Heart left ventricle (tissue), 16 donors: ENCODE measurements at places on chromosomes 1 and 21.

- DNase-seq: no peak
Observed at GRCh38 chr1:15207031-15207828, 39.8 kb upstream of the FHAD1 start.

GRCh38 chr1:204891860-204892259 is 21.2 kb downstream of the NFASC start:
- no peak for DNase-seq

DNA sequence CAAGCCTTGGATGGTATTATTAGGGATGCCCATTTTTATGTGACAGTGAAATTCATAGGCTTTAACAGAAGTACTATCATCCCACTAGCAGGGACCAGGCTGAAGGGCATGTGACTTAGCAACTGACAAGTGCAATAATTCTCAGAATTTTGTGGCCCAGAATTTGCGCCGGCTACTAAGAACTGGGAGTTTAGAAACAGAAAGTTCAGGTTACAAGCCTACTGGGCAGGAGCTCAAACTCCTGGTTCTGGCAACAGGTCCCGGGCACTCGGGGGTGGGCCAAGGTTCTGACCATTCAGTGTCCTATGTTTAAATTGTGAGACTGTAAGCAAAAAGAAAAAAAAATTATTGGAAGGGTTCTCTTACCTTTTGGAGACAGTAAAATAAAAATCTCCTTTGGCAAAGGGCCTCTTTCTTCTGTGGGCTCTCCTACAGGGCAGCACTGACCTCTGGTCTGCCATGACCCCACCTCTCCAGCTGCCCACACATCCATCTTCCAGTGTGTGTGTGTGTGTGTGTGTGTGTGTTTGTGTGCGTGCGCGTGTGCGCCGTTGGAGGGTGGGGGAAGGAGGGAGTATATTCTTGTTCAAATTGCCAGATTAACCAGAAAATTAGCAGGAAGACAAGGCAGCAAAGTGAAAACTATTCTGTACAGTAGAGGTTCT is 26.1 kb downstream of the IRF2BP2 start:
- DNase-seq: no peak

DNA sequence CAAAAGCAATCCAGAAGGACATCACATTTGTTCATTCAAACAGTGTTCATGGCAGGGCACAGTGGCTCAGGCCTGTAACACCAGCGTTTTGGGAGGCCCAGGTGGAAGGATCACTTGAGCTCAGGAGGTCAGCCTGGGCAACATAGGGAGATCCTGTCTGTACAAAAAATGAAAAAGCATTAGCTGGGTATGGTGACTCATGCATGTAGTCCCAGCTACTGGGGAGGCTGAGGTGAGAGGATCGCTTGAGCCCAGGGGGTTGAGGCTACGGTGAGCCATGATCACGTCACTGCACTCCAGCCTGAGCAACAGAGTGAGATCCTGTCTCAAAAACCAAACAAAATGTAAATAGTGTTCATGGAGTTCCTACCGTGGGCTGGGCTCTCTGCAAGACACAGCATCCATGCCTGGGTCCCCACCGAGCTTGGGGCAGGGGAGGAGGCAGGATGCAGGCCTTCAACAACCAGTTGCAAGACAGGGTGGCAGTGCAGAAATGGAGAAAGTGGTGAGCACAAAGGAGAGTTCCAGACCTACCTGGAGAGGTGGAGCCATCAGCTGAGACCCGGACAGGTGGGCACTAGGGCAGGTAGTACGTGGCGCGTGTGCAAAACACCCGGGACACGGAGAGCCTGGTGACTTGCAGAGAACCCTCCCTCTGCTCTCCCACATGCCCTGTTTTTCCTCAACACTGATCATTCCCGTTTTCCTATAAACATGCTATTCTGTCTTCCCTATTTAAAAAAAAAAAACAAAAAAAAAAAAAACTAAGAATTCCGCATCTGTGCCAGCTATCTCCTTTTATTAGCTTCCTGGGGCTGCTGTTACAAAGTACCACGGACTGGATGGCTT is 138.9 kb downstream of the TOMM20 start:
- DNase-seq: no peak

GRCh38 chr1:65688848-65689247 is 103.8 kb upstream of the PDE4B start:
- DNase-seq: no peak

- no peak for DNase-seq
Observed at GRCh38 chr1:221834698-221835513, 93.0 kb upstream of the DUSP10 start.

DNA sequence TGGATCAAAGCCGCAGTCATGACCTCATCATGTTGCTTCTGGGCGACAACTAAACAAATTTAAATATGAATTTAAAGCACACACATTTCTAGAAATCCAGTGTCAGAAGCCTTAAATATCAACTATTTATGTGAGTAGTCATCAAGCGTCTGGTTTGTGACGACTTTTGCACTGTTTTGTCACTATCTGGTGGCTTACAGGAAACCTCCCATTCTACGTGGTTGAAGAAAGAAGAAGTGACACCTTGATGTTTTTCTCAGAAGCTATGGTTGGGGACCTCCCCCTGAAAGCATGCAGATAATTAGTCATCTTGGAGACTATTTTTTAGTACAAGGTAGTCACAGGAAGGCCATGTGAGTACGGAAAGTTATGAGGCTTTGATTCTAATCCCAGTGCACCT is 58.5 kb downstream of the TENT5C start:
- no peak for DNase-seq

DNA sequence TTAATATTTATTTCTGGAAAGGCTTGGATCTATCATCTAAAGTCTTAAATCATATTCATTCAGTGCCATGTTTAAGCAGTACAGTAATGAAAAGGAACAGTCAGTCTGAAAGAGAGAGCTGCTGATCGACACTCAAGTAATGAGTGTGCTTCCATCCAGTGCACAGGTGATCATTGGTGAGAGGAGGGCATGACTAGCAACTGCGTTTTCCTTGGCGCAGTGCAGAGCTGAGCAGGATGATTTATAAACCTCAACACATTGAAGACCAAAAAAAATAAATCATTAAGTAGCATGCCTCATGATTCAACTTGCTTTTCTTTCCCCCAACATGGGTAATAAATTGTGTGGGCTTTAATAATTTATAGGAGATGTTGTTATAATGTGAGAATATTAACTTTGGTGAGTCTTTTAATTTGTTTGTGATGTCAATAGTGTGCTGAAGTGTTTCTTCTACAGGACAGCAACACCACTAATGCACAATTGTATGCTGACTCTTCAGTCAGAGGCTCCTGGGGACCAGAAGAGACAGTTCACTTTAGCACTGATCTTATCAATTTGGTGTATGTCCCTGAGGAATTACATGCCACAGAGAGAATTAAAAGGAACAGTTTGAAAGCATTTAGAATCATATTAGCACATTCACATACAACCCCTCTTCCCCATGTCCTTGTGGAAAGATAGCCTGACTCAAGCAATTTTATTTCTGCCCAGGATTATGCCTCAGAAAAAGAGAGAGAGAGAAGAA is 199.7 kb upstream of the ADGRL2 start:
- no peak for DNase-seq

DNA sequence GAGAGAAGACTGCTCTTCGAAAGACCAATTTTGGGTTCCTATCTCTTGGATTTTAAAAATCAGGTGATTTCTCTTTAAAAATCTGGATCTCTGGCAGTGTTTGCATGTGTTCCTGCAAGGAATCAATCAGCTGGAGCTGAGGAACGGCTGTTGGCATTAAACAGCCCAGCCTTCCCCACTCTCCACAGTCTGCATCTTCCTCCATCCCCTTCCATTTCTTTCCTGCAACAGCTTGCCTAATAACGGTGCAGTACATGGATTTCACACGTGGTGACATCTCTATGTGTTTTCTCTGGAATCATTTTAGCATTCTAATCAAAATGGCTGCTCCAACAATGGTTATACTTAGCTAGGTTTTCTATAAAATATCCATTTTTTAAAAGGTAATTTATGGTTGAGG is 20.0 kb downstream of the RIPPLY3 start:
- no peak for DNase-seq

DNA sequence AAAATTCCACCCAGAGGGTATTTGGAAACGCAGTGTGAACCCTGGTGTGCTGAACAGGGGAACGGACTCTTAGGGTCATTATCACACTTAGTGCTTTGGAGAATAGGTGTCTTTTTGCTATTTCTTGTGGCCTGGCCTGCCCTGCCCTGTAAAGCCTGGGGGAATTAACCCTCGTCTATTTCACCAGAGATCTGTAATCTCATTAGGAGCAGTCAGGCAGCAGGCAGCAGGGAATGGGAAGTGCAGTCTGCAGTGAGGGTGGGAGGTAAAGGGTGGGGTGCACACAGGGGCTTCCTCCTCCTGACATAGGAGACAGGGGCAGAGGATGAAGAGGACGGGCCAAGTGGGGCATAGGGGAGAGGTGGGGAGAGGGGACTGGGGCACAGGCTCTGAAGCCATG is 1.1 kb upstream of the SLC1A7 start:
- no peak for DNase-seq

DNA sequence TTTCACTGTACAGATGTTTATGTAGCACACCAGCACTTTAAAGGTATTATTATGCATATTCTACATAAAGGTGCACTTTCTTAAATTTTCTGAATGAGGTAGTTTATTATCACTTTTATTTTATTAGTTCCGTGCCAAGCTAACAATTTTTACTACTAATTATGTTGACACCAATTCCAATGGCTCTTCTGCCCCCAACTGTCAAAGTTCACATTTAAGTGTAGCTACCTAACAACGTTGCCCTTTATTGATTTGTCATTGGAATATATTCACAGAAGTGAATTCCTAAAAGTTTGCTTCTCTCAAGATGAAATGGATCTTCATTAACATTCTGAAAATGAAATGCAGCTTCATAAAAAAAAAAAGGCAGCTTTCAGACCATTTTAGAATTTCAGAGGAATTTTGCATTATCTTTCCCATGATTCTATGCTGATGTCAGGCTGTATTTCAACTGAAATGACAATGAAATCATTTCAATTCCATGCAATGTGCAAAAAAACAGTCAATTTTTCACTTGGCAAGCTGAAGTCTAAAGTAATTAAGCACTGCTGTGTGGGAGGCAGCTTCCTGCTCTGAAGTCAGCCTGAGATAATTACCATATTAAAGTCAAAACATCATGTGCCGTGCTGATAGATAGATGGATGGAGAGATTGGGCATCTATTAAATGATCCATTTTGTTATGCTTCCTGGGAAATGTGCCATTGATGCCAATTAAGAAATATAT is 229.2 kb downstream of the TTLL7 start:
- no peak for DNase-seq

DNA sequence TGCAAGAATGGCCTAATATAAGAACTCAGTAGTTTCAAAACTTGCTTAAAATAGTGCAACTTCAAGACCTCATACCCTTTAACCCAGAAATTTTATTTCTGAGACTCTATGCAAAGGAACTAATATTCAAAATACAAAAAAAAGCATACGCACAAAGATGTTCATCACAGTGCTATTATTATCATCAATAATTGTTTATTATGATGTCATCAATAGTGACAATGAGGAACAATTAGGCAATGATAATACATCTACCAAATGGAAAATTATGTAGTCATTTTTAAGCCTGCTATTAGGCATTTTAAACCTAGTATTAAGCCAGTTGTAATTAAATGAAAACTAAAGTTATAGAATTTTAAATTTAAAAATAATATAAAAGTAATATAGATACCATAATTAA is 3.3 kb downstream of the TTLL7 start:
- no peak for DNase-seq

DNA sequence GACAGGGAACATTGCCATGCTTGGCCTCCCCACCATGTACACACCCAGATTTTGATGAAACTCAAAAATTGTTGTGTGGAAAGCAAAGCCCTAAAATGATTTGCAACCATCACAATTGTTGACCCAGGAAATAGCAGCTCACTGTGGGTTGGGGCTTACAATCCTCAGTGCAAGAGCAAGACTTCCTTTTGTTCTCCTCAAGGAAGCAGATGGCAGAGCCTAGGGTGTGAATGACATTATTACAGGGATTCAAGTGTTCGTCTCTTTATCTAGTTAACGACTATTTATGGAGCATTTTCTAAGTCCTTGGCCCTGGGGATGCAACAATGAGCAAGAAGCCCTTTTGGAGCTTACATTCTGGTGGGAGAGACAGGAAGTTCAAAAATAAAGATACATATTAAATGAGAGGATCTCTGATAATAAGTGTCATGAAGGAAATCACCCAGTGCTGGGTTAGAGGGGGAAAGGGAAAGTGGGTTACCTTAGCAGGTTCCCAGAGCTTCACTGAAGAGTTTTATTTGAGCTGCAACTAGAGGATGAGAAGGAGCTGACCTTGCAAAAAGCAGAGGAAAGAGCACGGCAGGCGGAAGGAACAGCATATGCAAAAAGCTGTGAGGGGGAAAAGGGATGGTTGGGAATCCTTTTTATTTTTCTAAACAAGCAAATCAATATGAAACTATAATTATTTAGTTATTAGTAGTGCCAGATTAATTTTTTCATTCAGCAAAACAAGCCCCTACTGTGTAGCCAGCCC is 38.5 kb upstream of the ID3 start:
- no peak for DNase-seq

DNA sequence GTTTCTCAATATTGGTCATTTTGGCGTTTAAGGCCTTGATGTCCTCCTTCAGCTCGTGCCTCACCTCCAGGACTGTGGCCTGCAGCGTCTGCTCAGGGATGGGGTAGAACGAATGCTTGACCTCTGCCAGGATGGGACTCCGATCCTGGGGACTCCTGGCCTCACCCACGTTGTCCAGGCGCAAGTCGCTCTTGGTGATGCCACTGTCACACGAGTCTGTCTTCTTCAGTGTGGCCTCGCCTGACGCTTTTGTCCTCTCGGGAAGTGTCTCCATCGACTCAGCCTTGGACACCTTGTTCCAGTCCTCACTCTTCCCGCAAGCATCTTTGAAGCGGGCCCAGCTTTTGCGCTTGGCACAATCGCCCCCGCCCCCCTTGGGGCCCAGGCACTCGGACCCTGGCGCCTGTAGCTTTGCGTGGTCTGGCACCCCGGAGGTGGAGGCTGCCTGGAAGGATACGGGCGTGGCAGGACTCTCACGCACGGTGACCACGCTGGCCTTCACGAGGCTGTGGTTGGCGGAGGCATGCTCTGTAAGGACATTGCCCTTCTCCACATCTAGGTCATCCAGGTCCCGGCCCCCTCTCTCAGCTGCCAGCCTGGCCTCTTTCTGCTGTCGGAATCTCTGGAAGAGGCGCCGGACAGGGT is 354.8 kb downstream of the HHAT start:
- DNase-seq: no peak

DNA sequence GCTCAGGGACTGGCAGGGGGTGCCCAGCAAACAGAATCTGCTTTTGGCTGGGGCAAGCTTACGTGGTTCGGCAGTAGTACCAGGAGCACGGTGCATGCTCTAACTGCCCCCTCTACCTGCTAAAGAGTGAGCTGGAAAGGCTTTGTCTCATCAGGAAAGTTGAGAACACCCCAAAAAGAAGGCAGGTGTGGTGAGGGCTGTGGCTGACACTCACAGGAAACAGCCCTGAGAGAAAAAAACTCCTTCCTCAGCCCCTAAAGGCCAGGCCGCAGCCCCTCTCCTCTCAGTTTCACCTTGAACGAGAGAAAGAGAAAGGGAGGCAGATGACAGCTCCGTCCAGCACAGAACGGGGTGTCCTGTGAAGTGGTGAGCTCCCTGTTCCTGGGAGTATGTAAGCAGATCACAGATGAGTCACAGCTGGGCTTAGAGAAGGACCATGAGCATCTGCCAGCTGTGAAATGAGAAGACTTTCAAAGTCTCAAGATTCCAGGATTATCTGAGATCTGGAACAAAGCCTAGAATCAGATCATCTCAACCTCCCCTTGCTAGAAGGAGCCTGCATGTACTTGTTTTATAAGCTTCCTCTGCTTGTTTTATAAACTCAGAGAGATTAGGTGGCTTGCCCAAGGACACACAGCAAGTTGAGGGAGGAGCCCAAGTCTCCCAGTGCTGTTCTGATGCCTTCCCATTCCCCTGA is 13.4 kb downstream of the LAPTM5 start:
- DNase-seq: no peak

- DNase-seq: no peak
Observed at GRCh38 chr1:200646515-200646914, 23.2 kb downstream of the DDX59 start.
